NCI-H1048 (cell line): ENCODE measurements at places on chromosomes 11 and 22.

DNA sequence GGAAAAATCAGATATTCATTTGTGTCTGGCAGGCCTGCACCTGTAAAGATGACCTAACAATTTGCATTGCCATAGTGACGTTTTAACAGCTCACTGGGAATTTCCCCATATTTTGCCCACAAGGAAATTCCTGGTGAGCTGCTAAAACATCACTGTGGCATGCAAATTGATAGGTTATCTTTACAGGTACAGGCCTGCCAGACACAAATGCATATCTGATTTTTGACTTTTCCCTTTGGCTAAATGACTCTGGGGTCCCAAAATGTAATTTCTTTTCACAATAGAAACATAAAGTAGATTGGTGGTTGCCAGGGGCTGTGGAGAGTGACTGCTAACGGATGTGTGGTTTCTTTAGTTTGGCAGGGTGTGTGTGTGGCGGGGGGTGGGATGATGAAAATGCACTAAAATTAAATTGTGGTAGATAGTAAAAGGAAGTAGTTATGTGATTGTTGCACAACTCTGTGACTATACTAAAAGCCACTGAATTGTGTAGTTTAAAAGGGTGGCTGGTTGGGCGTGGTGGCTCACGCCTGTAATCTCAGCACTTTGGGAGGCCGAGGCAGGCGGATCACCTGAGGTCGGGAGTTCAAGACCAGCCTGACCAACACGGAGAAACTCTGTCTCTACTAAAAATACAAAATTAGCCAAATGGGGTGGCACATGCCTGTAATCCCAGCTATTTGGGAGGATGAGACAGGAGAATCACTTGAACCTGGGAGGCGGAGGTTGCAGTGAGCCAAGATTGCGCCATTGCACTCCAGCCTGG is 18.5 kb upstream of the FEZ1 start:
- DNase-seq = peak; percentile 41

- no peak for DNase-seq
Observed at GRCh38 chr11:64743591-64744543, at the start of gene RASGRP2. RASGRP2 (minus strand) TSS chr11:64744142; CDS start chr11:64742866, 1,276 bp downstream.

GRCh38 chr22:33921525-33922348 is 1.5 kb upstream of the LARGE1 start:
- DNase-seq = no peak

DNA sequence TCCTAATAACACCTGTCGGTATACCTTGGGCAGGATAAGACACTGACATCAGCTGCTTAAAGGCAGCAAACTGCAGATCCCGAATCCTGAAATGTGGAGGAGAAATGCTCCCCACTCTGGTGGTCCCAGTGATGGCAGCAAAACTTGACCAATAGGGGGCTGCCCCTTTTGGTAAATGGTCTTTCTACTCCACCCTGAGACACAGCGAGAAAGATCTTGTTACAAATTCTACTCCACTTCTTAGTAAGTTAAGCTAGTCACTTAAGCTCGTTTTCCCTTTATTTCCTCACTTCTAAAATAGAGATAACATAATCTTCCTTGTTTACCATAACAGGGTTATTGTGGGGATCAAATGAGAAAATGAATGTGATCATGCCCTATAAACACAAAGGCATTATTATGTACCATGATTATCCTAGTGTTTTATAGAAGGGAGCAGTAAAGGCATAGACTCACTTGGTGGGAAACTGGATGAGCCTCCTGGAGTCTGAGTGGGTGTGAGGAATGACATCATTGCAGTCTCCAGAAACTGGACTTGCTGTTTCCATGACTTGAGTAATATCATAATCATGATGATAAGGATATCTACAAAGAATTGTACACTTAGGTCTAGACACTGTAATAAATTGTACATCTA is 50.9 kb downstream of the ENDOD1 start:
- DNase-seq = no peak
